ENCODE measurements at places on chromosomes 3 and 15.

- DNase-seq: no peak
Observed at GRCh38 chr3:58281069-58281468, 25.0 kb upstream of the RPP14 start.

- DNase-seq: no peak
Observed at GRCh38 chr15:48644467-48644826, 1.1 kb downstream of the FBN1 start.

DNA sequence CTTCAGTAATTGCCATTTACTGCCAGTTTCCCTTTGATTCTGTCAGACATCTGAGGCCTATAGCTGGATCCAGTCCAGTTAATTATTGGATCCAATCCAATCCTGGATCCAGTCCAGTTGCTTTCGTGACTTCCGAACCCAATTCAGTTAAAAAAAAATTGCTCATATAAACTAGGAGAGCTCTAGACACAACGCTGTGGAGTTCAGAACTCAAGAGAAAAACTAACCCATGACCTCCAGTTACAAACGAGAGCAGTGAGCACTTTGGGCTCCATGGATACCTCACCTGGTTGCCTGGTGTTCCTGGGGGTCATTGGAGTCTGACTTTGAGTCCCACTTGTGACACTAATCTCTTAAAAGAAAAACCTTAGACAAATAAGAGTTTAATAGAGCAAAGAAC is 269.8 kb downstream of the THSD4 start:
- DNase-seq: peak; percentile 75

DNA sequence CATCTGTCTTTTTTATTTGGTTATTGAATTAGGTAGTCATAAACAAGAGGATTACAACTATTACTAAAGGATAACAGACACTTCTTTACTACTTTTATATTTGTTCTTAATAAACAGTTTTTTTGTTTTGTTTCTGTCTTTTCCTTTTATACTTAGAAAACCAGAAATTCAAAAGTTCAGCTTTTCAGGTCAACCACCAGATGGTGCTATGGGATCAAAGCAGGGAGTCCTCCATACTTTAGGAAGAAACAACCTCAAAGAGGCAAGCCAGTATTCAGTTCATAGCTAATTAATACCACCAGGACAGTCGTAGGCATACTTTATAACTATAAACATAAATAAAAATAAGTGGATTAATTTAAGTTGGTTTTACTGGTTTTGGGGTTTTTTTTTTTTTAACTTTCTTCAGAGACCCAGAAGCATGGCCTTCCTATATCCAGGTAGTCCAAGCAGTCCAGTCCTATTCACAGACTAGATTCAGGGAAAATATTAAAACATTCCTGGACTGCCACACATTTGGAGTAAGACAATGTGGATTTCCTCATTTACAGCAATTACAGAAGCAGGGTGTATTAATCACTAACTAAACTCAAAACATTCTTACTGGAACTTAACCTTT is 16.0 kb upstream of the EID1 start:
- no peak for DNase-seq

GRCh38 chr3:54746722-54747121 is 181.1 kb downstream of the LRTM1 start:
- DNase-seq: no peak

DNA sequence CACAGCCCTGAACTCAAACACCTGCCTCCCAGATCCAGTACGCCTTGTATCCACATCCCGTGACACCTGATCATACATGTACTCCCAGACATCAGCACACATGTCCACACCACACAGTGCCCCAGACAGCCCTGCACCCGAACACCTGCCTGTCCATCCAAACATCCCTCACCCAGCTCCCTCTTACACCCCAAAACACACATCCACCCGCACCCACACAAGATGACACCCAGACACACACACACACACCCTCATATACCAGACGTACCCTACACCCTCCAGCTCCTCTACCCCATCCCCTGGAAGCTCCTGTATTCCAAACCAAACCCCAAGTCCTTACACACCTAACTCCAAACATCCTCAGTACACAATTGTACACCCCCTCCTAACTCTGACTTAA is 735 bp downstream of the CAMK1 start:
- DNase-seq: no peak

- no peak for DNase-seq
Observed at GRCh38 chr3:68089572-68090011, 435.2 kb upstream of the SUCLG2 start.

- no peak for DNase-seq
Observed at GRCh38 chr15:44595246-44595645, 58.3 kb downstream of the EIF3J start.

DNA sequence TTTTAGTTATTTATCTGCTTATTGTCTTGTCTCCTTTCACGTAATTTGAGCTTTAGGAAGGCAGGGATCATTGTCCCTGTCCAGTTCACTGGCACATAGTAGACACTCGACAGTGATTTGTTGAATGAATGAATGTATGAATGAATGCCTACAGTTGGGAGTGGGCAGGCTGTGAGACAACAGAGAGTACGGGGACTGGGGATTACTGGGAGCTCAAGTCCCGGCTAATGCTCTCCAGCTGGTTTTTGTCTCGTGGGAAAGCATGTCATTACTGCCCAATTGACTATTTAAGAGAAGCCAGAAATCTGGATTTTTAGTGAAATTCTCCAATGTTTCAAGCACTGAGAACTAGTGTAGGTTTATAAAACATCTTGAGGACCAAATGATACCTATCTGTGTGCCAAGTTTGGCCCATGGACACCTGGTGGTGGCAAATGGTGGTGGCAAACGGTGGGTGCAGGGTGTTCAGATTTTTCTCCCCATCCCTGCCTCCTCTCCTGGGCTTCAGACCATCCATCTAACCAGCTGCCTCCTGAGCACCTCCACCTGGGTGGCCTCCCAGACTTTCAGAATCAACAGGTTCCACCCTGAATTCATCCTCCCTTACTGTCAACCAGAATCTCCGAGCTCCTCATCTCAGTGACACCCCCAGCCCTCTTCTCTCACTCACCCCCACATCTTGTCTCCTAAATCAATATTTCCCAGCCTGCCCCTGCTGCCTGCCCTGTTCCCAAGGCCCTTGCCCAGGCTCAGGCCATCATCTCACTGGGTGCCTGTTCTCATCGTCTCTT is 36.2 kb upstream of the TRH start:
- DNase-seq: no peak

Data from esophagus muscularis mucosa (tissue), 4 donors.